ENCODE measurements at places on chromosomes 12 and 14. TPM values are rescaled to one million over a fixed set of nuclear protein-coding genes. Genes with fewer than 3 reads are reported as not detected.

KRT80 gene
- total RNA-seq: 41.2 TPM

HOXC6 gene
- 4.4 TPM for total RNA-seq

KRT83 gene
- 5.7 TPM for total RNA-seq

OLR1 gene
- total RNA-seq: 0.73 TPM

JAG2 gene
- 24.0 TPM for total RNA-seq

CAPZA3 gene
- total RNA-seq: not detected

YAF2 gene
- 24.4 TPM for total RNA-seq

CLEC4E gene
- total RNA-seq: 0.09 TPM
